ENCODE measurements at places on chromosomes 5 and 9.

DNA sequence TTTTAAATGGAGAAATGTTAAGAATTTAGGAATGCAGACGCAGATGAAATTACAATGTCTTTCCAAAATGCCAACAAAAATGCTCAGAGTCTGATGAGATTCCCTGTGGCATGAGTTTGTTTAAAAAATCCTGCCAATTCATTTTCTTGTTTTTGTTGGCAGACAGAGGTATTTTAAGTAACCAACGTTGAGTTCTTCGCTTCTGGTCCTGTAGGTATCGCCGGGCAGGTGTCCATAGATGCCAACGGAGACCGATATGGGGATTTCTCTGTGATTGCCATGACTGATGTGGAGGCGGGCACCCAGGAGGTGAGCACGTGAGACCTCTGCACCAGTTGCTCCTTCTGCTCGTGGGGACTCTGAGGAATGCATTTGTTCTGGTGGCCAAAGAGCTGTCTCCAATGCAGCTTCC, 69.4 kb downstream of the NPR3 start:
- DNase-seq: no peak

DNA sequence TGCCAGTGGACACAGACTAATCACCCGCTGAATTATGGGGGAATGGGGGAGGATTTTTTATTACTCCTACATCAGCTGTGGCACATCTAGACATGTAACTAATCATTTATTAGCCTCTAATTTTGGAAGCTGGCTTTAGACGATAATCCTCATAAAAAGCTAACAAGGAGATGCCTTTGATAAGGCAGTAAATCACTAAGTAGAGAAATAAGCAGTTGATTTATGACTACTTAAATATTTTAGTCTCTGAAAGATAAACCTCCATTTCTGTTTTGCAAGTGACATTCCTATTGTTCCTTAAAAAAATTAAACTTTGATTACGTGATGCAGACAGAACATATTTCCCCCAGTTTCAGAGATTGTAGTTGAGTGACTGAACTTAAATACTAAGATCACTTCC, 206.4 kb upstream of the CDKN2B start:
- no peak for DNase-seq

- no peak for DNase-seq
Measured at GRCh38 chr5:135229679-135230132, 169.3 kb downstream of the MACROH2A1 start.

DNA sequence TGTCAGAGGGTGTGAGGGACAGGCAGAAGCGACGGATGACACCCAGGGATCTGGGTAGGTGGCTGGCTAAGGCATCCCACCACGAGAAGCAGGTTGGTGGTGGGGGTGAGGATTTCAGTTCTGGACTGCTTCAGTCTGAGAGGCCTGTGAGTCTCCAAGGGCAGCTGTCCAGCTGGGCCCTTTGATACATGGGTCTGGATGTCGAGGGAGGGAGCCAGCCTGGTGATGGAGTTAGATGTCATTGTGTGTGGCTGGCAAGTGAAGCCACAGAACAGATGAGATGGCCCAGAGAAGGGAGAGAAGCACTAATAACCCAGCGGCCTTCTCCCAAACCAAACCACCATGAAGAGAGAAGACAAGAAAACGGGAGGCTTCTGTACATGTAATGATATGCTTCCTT, 11.1 kb downstream of the MED27 start:
- no peak for DNase-seq

DNA sequence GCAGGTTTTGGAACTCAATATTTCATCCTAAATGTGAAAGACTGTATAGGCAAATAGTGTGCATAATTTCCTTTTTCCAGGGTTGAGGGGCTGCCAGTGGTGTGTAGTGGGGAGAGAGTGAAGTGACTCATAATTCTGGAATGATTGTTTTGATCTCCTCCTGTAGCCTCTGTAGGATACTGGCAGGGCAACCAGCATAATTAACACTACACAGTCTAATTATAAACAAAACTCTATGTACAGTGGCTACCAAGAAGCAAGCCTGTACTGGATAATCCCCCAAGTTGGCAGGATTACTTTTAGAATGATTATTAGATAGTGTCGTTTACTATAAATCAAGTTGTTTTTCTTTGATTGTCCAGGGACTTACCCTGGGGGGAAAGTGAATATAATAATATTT, 32.2 kb downstream of the LNPEP start:
- DNase-seq: no peak

DNA sequence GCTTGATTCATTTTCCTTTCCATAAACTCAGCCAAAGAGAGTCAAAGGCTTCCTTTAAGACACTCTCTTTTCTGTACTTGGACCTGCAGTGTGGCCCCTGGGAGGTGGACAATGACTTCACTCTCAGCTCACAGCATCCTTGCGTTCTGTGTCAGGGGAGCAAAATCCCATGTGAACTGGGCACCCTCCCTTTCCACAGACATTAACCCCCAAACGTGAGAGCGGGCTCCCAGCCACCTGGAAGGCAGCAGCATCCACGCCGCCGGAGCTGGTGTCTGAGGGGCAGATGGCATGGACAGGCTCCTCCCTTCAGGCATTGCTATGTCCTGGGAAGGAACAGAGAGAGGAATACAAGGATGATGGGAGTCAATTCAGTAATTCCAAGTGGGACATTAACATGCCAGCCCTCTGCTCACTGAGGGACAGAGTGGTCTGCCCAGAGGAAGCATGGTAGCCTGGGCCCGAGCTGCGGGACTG, 39.5 kb downstream of the TRIP13 start:
- no peak for DNase-seq

DNA sequence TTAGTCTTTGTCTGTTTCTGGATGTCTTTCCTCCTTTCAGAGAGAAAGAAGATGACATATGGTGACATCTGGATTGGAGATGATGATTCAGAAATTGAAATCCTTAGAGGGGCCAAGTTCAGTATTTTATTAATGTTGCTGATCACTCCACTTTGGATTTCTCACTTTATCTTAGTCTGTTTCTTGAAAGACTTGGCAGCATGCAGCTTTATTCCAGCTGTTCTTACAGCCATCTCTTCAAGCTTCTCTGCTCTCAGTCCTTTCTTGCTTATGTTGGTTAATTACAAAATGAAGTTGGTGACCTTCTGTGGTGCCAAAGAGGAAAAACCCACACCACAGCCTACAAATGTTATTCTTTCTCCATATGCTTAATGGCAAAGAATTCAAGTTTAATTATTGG, 62.1 kb downstream of the SNCAIP start:
- DNase-seq: no peak

DNA sequence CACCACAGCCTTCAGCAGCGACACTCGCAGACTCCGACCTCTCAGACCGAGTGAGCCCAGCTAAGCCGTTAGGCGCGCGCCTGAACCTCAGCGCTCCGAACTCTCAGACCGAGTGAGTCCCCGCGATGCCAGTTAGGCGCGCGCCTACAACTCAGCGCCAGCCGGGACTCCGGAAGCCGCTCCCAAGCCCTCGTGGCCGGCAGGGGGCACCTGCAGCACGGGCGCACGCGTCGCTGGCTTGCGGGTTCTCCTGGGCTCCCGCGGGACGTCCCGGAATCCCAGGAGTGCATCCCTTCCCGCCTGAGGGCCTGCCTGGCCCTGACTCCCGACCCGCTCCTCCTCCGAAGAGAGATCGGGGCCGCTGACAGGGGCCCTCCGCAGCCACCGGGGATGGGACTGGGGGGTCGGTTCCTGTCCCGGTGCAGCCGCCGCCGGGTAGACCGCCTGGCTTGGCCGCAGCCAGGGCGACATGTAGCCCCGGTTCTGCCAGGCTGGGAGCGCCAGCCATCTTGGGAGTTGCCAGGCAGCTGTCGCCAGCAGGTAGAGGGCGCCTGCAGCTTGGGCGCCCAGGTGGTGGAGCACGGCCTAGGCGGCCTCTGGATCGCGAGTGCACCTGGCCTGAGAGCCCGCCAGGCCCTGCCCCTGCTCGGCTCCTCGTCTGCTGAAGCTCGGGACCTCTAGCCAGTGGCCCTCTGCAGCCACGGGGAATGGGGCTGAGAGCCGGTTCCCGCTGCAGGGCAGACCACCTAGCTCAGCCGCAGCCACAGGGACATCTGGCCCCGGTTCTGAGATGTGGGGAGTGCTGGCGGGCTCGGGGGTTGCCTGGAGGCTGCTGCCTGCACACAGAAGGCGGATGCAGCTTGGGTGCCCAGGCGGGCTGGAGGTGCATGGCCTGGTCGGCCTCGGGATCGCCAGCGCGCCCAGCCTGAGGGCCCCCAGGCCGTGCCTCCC, at the start of gene ANKRD18A:
Gene ANKRD18A (minus strand): TSS at position 114 of the 951 bp plus-strand sequence. CDS start 311 bp downstream, outside the sequence.
- DNase-seq: peak; percentile 69

- no peak for DNase-seq
Measured at GRCh38 chr5:82804155-82804690, 273.0 kb downstream of the TMEM167A start.

GRCh38 chr5:141725891-141726290, 43.9 kb upstream of the ARAP3 start:
- no peak for DNase-seq

DNA sequence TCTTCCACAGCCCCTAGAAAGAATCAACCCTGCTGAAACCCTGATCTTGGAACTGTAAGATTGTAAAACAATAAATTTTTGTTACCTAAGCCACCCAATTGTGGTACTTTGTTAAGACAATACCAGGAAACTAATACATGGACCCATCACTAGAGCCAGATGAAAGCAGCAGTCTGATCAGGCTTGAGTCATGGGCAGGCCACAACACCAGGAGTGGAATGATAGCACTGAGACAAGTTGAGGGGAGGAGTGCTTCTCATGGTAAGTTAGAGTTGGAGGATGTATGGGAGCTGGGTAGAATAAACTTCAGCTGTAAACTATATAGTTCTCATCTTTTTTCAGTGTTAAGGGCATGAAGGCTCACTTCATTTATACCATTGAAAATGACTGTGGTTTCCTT, 164.4 kb upstream of the OR13F1 start:
- DNase-seq: no peak

DNA sequence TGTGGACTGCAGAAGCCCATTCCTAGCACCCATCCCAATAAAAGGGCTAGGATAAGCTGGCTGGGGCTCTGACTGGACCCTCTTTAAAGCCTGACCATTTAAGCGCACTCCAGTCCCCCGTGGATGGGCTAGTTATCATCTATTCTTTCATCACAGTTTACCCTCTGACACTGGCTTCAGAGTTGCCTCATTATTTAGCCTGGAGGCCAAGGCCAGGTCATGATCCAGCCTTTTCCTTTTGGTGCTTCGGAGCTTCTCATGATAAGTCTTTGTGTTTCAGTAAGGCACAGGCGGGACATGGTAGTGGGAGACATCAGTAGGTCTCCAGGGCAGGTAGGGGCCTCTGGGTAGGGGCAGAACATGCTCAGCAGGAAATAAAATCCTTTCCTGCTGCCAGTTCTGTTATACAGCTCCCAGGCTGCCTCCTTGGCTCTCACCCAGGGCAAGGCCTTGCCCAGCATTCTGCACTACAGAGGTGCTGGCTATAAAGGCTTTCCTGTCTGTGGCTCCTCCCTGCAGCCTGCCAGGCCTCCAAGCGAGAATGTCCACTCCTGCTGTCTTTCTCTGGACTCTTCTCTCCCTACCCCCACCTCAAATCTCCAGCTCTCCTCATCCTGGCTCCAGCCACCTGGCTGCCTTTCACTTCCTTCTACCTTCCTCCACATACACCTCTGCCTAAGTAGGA, 128.8 kb downstream of the FSTL4 start:
- DNase-seq: no peak

GRCh38 chr5:124544366-124545055, 201.9 kb downstream of the ZNF608 start:
- DNase-seq: no peak

DNA sequence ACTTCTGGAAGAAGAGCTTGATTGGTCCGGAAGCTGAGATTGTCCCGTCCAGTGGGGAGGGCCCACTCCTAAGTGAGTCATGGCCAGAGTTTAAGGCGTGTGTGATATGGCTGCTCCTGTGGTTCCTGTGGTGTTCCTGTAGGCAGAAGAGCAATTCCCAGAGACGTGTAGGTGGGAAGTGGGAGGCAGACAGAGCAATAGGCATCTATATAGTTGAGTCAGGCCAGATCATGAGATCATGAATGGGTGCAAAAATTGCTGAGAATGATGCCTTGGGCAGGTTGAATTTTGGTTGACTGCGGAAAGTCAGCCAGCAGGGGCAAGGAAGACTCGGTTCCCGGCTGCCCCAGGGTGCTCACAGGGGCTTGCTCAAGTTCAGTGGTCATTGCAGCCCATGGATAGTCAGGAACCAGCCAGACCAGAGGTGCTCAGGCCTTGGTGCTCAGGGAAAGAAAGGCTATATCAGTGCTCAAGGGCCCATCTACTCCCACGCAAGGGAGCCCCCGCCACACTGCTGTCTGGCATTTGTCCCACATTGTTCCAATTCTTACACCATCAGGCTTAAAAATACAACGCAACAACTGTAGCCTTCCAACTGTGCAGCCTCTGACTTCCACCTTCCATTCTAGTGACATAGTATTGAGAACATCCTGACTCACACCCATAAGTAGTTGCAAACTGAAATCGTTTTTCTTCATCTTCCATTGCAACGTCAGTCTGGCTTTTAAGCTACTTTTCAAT, 21.0 kb upstream of the GSN start:
- no peak for DNase-seq

DNA sequence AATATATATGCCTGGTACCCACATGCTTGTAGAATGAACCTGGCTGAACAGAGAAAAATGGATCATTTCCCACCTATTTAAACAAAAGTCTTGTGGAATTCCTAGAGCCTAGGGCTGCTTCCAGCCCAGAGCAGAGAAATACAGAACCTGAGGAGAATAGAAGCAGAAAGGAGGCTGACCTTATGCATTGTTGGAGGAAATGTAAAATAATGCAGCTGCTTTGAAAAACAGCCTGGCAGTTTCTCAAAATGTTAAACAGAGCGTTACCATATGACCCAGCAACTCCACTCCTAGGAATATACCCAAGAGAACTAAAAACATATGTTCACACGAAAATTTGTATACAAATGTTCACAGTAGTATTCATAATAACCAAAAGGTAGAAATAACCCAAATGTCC, 15.1 kb downstream of the MAPKAP1 start:
- no peak for DNase-seq

DNA sequence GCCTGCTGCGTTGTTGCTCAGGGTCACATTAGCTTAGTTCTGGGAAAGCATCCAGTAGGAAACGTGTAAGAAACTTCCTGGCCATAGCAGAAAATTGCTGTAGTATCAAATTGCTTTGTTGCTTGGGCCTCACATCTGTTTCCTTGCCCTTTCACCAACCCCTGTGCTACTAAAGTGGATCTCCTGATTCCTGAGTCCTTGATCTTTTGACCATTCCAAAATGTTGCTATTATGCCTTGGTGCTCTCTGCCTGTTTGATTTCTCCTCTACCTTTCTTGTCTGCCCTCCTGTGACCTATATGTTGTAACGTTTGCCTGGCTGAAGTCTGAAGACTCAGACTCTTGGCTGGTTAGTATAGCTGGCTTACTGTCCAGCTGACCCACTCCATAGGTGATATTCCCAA, 350.5 kb downstream of the ADGRV1 start:
- no peak for DNase-seq

- no peak for DNase-seq
Measured at GRCh38 chr5:89309268-89309667, 426.3 kb upstream of the MEF2C start.

GRCh38 chr9:34777666-34778065, 67.7 kb upstream of the CCL21 start:
- no peak for DNase-seq

GRCh38 chr5:131524431-131524830, 110.6 kb downstream of the RAPGEF6 start:
- no peak for DNase-seq
